Naive B cell (primary cell): ENCODE measurements at places on chromosomes 3 and 15.
A peak's percentile ranks its signal among the peaks of the same experiment; 100 is the strongest.

GRCh38 chr3:30508339-30508738 is 98.1 kb upstream of the TGFBR2 start:
- DNase-seq, result no peak

GRCh38 chr3:182182531-182182968 is 470.8 kb downstream of the SOX2 start:
- DNase-seq, result no peak

DNA sequence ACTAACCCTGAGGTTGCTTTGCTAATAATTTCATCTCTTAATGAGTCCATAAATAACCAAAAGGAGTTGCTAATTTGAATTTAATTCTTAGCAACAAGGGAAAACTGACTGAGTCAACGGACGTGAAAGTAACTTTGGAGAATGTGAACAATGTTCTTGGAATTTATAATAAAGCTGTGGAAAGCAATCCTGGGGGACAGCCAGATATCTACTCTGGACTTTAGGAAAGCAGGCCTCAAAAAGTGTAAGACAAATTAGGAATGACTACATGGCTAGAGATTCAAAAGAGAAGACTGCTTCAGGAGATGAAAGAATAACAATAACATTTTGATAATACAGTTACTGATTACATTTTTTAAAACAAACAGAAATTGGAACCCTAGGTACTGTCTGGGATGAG is 318.4 kb upstream of the COL8A1 start:
- no peak for DNase-seq

DNA sequence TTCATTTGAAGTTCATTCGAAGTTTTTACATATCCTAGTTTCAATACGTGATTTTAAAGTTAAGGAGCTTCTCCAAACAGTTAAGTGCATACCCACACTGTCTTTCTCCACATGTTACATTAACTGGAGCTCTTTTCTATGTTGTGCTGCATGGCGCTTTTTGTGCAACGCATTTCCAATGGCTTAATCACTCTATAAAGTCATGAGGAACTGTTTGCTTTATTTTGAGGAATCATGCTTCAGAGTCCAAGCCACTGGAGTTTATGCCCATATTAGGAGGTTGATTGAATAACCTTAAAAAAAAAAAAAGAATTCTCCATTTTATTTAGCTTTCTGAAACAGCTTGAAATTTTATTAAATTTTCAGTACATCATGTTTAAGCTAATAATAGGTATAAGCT is 109.4 kb upstream of the MBNL1 start:
- DNase-seq, result no peak

GRCh38 chr15:75578948-75579920 is at the start of gene PTPN9:
Gene PTPN9, minus strand, starts transcription at chr15:75579315. Its CDS starts 539 bp downstream, at chr15:75578776.
- peak; percentile 63 for DNase-seq

DNA sequence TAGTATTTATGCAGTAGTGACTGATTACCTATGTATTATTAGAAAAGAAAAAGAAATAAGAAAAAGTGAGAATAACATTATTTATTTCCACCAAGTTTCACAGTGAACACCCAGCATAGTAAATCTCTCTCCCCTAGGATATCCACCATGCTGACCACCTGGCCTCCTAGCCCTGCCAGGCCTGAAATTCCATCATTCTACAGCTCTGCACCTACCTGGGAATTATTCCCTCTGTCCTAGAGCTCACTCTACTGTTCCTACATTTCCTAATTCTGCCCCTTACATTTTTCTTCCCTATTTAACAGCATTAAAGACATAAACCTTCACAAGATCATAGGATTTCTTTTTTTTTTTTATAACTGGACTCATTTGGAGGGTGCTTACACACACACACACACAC is 525.3 kb upstream of the PPP2R3A start:
- no peak for DNase-seq
